ENCODE measurements at places on chromosomes 1 and 21.

DNA sequence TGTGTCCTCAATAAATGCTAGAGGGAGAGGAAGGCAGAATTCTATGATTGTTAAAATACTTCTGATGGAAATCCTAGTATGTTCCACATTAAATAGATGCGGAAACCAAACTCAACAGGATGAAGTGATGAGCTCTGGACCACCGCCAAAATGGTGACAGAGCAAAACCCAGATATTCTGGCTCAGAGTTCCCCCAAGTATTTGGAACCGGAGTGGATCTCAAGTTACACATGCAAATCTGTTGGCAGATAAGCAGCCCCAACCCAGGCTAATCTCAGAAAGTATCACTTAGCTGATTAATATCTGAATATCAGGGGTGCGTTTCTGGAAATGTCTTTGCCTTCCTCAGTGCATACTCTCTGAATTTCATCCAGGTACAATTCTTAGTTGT is 17.4 kb upstream of the GRHL3 start:
- DNase-seq = no peak

DNA sequence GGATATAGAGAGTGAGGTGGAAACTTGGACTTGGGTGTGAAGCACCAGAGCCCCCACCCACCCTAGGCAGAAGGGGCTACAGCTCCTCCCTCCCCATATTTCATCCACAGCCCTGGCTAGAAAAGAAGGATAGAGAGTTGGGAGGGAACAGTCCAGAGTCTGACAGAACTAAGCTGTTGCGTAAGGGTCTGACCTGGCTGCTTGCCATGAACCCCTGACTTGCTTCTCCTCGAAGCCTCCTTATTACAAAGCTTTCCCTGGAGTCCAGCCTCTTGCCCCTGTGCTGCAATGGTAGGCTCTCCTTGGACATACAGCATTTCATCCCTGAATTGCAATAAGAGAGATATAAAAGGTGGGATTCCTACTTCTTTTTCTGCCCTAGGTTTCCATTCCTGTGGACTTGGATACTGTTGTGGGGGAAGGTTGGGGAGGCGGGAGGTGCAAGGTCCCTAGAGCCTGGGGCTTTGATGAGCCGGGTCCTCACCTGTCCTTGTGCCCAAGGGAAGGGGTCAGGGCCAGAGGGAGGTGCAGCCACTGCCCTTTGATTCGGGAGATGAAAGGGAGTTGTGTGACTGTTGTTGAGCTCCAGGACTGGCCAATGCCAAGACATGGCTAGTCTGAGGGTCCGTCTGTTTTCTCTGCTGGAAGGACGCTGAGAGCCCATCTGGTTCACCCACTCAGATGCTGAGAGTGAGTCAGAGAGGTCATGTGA is 2.7 kb downstream of the RHBG start:
- DNase-seq = peak; percentile 53

- no peak for DNase-seq
These were observed 48.3 kb downstream of the ATG4C start for GRCh38 chr1:62832276-62832675.

- DNase-seq = no peak
These were observed 136.5 kb downstream of the FGGY start for GRCh38 chr1:59433440-59433813.

DNA sequence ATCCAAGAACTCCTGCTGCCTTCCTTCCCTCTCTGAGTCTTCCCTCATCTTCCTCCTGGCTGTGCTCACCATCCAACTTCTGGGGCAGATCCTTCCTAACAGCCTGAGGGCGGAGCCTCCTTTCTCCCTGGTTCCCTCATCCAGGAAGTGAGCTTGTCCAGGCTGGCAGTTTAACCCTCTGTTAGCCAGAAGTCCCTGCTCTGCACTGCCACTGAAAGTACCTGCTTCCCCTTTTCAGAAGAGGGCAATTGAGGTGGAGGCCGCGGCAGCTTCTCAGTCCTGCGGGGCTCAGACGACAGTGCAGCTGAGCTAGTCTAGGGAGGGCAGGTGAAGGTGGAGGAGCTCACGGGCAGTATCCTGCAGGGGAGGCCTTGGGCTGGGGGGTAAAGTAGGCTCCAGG is 149.1 kb downstream of the FCRL5 start:
- no peak for DNase-seq

- no peak for DNase-seq
These were observed 50.6 kb downstream of the WDR64 start for GRCh38 chr1:241702442-241703373.

DNA sequence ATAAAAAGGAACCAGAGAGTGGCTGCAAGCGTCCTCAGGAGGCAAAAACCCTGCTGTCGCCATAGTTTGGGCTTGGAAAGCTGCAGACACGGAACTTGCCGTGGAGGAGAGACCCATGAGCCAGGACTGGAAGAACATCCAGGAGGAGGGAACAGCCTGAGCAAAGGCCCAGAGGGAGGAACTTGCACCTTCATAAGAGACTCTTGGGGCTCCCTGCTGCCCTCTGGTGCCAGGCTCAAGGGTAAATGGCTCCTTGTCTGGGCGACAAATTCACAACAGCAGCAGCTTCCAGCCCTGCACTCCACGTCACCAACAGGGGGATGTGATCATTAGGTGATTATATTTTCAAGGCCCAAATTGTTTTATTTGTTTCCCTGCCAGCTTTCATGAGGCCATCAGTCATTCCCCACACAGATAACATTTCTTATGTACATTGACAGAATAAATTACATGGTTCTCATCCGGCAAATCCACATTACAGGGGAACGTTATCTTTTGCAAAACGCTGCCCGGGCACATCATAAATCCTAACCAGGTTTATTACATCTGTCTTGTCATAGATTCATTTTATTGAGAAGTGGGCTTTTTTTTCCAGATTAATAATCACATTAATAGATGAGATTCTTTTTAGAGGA is 143.0 kb upstream of the GRIK3 start:
- DNase-seq = peak; percentile 43

GRCh38 chr1:106458866-106459265 is 597.6 kb upstream of the PRMT6 start:
- DNase-seq = no peak

GRCh38 chr1:236124965-236125364 is 17.4 kb upstream of the GPR137B start:
- no peak for DNase-seq

- no peak for DNase-seq
These were observed 3.8 kb downstream of the RNF186 start for GRCh38 chr1:19811206-19811851.

DNA sequence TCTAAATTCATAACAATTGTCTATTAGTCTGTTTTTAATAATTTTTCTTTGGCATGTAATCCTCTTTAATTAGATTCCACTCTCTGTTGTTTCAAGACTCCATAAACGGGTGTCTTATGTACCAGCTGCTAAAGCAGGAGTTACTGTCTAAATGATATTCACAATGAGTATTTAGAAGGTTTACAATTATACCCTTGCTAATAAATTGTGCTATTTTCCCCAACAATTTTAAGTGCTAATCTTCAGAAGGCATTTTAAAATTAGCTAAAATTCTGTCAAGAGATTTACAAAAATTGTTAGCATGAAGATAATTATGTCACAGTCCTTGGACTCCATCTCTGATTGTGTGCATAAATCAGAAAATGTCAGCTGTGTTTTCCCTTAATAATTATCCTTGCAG is 83.7 kb downstream of the DPYD start:
- no peak for DNase-seq

All from kidney (tissue), 22 donors.